ENCODE measurements at places on chromosomes 7 and 10.

DNA sequence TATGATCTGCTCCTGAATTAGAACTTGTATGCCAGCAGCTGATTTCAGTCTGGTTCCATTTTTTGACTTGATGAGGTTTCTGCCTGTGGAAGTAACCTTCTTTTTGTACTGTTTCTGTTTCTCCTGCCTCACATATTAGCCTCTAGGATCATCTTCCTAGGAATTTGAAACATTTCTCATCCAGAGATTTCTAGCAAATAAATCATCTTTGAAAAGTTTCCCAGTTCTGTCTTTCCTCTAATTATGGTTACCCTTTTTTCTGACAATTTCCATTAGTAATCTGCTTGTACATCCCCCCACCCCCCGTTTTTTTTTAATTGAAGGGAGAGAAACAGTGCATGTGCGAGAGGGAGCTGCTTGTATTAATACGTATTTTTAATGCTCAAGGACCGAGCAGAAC is 92.2 kb downstream of the NRF1 start:
- DNase-seq: no peak

DNA sequence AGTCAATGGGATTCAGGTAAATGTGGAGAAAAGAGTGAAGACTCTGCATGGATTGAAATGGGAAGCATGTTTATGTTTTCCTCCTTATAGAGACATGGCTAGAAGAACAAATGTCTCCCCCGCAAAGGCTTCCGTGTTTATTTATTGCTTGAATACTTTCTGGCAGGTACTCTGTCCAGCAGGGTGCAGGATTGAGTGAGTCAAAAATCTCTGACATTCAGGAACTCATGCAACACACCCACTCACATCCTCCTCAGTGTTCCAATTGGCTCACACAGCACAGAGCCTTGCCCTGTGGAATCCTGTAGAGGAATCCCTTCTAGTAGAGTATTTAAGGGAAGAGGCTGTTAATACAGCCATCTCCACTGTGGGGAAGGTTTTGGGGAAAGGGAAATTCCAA is 290.3 kb upstream of the VWC2 start:
- DNase-seq: no peak

GRCh38 chr7:99000196-99000903 is 122.0 kb downstream of the TRRAP start:
- DNase-seq: peak; percentile 48

- DNase-seq: no peak
Measured at GRCh38 chr10:110897184-110897583, 21.8 kb downstream of the BBIP1 start.

DNA sequence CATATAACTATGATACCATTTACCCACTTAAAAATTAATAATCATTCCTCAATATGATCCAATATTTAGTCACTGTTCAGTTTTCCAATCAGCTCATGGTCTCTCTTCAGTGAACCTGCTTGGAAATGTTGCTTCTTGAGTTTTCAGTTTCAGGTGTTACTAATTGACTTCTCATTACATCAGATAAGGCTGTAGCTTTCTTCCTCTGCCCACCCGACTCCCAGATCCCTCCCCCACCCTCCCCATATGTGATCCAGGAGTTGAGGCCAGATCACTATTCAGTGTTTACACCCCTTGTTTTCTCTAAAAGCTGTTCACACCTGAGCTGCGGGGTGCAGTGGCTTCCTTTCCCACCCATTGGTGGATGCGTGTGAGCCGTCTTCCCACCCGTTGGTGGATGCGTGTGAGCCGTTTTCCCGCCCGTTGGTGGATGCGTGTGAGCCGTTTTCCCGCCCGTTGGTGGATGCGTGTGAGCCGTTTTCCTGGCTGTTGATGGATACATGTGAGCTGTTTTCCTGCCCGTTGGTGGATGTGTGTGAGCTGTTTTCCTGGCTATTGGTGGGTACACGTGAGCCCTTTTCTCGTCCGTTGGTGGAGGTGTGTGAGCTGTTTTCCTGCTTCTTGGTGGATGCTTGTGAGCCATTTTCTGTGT is 3.2 kb upstream of the MTG1 start:
- DNase-seq: no peak
